Aorta (tissue), 5 donors: ENCODE measurements at places on chromosomes 6 and 20. TPM values are rescaled to one million over a fixed set of nuclear protein-coding genes. Genes with fewer than 3 reads are reported as not detected.

GRCh38 chr6:39892490-39893129 lies 41.7 kb downstream of the MOCS1 start:
- H3K4me1 ChIP-seq = no peaks in the 10 kb centered on the region
- peaks cover 2% of the 10 kb centered on the region for H3K36me3 ChIP-seq
- DNase-seq = peak; percentile 81
- no peak overlapping the region for H3K4me3 ChIP-seq

DNA sequence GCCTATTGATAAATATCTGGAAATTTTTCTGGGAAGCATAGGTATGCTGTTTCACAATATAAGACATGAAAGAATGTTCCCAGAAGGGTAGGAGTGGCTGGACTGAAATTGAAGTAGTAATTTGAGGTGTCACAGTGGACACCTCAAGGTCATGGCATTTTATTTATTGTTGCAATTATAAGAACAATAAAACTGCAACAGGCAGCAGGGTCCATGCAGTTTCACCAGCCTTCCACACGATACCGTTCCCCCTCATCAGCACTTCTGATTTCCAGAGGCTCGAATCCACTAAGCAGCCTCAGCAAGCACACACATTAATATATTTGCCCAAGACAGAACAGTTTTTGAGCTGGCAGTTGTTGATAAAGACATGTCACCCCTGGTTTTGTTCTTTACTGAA lies 1037.4 kb downstream of the KIF16B start:
- H3K27ac ChIP-seq = no peak overlapping the region
- H3K4me3 ChIP-seq = no peak overlapping the region
- no peaks in the 10 kb centered on the region for H3K4me1 ChIP-seq

DNA sequence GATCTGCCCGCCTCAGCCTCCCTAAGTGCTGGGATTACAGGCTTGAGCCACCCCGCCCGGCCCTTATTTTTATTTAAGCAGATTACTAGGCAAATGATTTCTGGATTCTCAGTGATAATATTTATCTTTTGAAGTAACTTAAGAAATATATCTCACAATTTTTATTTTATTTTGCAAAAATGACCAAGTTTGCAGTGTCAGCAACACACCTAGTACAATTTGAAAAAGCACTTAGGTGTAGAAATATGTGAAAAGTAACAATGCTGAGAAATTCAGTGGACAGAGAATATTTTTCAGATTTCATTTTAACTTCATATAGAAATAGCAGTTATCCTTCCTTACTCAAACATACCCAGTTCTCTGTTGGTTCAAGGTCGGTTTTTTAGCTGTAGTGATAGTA lies 78.9 kb upstream of the XRN2 start:
- DNase-seq = no peak
- no peak overlapping the region for H3K4me3 ChIP-seq
- H3K36me3 ChIP-seq = peaks cover 1% of the 10 kb centered on the region

GRCh38 chr6:108958900-108959770 lies 110.9 kb downstream of the ARMC2 start:
- no peak overlapping the region for H3K4me3 ChIP-seq
- H3K27ac ChIP-seq = no peak overlapping the region
- H3K4me1 ChIP-seq = no peaks in the 10 kb centered on the region
- DNase-seq = no peak

- H3K4me1 ChIP-seq = peaks cover 6% of the 10 kb centered on the region
- peak; percentile 81 for DNase-seq
- H3K36me3 ChIP-seq = no peaks in the 10 kb centered on the region
- peak overlapping the region; percentile 38 for H3K4me3 ChIP-seq
- no peaks in the 10 kb centered on the region for H3K27me3 ChIP-seq
Measured at GRCh38 chr6:111625461-111626391, 20.0 kb upstream of the TRAF3IP2 start.

- no peak overlapping the region for H3K27ac ChIP-seq
- no peak for DNase-seq
- no peaks in the 10 kb centered on the region for H3K36me3 ChIP-seq
- H3K27me3 ChIP-seq = no peaks in the 10 kb centered on the region
Measured at GRCh38 chr20:51062065-51062464, 39.2 kb upstream of the KCNG1 start.

GRCh38 chr20:59678288-59678687 lies 73.9 kb downstream of the PHACTR3 start:
- DNase-seq = no peak
- H3K36me3 ChIP-seq = no peaks in the 10 kb centered on the region
- no peaks in the 10 kb centered on the region for H3K27me3 ChIP-seq
- no peak overlapping the region for H3K27ac ChIP-seq
- H3K4me1 ChIP-seq = no peaks in the 10 kb centered on the region

DNA sequence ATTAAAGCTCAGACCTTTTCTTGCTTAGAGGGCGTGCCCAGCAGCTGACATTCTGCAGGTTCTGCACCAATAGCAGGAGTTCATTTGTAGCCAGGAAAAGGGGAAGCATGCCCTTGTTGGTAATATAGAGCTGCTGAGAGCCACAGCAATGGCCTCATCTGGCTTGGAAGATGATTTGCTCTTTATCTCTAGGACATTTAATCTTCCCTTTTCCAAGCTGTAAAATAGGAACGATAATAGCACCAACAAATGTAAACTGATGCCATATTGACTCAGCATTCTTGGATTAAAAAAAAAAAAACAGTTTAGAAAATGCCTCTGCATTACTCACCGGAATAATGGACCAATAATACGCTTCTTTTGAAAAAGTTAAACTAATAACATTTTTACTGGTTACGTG lies 93.4 kb upstream of the SLC2A12 start:
- no peaks in the 10 kb centered on the region for H3K27me3 ChIP-seq
- DNase-seq = no peak
- H3K4me3 ChIP-seq = no peak overlapping the region
- no peaks in the 10 kb centered on the region for H3K4me1 ChIP-seq
- H3K36me3 ChIP-seq = no peaks in the 10 kb centered on the region

DNA sequence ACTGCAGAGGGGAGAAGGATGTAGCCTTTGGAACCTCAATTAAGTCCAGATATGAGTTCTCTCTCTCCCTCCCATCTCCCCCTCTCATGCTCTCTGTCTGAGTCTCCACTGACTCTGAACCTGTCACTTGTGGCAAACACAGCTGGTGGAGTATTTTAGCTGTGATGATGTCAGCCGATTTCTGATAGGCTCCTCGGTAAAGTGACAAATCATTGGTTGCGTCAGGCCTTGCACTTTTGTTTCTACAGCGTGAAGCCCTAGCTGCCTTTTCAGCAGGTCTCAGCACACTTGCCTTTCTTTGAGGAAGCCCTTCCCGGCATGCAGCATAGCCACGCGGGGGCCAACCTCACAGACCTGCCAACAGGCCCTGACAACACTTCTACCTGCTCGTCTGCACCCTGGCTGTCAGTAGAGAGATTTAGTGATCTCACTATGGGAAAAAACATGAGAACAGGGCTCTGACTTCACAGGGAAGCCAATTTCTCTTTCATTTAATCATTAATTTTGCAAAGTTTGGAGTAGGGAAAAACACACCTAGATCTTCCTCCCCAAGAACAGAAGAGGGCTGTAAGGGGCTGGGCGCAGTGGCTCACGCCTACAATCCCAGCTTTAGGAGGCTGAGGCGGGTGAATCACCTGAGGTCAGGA lies 84.4 kb downstream of the GMPR start:
- no peaks in the 10 kb centered on the region for H3K36me3 ChIP-seq
- H3K27me3 ChIP-seq = no peaks in the 10 kb centered on the region
- H3K27ac ChIP-seq = no peak overlapping the region

GRCh38 chr6:40251637-40252300 lies 317.5 kb upstream of the MOCS1 start:
- no peaks in the 10 kb centered on the region for H3K27me3 ChIP-seq
- no peak overlapping the region for H3K4me3 ChIP-seq
- DNase-seq = no peak
- H3K27ac ChIP-seq = no peak overlapping the region
- H3K36me3 ChIP-seq = no peaks in the 10 kb centered on the region

- H3K4me1 ChIP-seq = no peaks in the 10 kb centered on the region
- H3K36me3 ChIP-seq = no peaks in the 10 kb centered on the region
- H3K27ac ChIP-seq = no peak overlapping the region
- no peak overlapping the region for H3K4me3 ChIP-seq
Measured at GRCh38 chr6:11938285-11938890, 73.7 kb upstream of the HIVEP1 start.

- H3K27ac ChIP-seq = no peak overlapping the region
- H3K36me3 ChIP-seq = no peaks in the 10 kb centered on the region
- no peak overlapping the region for H3K4me3 ChIP-seq
- H3K4me1 ChIP-seq = no peaks in the 10 kb centered on the region
Measured at GRCh38 chr20:57595041-57596030, 24.9 kb downstream of the ZBP1 start.

NNAT gene
- 2.6 TPM for total RNA-seq

OTOR gene
- total RNA-seq = not detected

SAMD5 gene
- total RNA-seq = 3.8 TPM

UNC5CL gene
- total RNA-seq = 0.75 TPM
